Activated T-cell treated with anti-CD3 and anti-CD28 coated beads for 48 hours (primary cell): ENCODE measurements at places on chromosomes 6 and 20.

DNA sequence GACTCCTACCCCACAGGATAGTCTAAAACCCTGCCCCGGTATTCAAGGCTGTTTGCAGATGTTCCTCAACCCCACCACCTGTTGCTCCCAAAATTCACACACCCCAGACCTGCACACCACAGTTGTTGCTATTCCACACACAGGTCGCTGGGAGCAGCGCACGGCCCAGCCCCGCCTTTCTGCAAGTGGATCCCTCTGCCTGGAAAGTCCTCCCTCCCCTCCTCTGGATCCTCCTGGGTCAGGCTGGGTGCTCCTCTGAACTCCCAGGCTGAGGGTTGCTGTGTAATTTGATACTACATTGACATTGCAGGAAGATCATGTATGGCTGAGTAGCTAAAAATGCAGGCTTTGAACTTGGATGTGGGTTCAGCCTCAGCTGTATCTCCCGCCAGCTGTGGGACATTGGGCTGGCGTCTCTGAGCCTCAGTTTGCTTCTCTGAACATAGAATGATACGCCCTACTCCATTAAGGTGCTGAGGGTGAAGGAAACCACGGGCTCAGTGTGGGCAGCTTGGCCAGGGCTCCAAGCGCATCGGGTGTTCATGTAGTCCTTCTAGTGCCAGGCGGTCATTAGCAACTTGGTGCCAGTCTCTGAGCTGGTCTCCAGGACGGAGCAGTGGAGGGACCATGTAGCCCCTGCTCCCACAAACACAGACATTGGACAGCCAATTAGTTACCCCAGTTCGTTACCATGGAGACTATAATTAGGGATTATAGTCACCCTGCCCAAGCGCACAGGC is 13.9 kb upstream of the CCN5 start:
- DNase-seq, result no peak

- no peak for DNase-seq
Observed at GRCh38 chr6:146029573-146030184, 817 bp downstream of the GRM1 start.

DNA sequence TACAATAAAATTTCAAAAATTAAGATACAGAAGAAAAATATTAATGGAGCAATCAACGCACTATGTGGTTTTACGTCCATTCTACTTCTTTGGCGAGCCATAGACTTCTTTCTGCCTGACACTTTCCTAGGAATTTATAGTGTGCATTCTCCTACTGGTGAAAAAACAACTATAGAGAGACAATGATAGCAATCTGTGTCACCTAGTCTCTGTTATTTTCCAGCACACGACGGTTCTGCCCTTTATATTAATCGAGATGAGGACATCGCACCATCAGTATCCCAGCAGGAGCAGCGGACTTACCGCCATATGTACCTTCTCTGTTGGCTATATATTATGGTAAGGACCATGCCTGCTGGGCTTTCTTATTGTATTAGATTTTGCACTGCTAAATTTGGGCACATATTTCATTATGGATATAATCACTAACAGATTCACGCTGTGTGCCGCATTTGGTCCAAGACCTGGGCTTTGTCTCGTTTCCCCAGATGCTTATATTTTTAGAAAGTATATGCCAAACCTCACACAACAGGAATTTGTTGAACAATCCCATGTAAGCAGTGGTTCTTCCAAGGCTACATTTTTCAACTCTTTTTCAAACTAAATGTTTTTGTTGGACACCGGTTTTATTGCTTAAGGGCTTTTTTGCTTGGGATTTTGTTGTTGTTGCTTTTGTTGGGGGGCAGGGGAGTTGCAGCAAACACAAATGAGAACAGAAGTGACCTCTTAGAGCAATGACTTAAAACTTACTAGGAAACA is 166.4 kb downstream of the ADAT2 start:
- no peak for DNase-seq

DNA sequence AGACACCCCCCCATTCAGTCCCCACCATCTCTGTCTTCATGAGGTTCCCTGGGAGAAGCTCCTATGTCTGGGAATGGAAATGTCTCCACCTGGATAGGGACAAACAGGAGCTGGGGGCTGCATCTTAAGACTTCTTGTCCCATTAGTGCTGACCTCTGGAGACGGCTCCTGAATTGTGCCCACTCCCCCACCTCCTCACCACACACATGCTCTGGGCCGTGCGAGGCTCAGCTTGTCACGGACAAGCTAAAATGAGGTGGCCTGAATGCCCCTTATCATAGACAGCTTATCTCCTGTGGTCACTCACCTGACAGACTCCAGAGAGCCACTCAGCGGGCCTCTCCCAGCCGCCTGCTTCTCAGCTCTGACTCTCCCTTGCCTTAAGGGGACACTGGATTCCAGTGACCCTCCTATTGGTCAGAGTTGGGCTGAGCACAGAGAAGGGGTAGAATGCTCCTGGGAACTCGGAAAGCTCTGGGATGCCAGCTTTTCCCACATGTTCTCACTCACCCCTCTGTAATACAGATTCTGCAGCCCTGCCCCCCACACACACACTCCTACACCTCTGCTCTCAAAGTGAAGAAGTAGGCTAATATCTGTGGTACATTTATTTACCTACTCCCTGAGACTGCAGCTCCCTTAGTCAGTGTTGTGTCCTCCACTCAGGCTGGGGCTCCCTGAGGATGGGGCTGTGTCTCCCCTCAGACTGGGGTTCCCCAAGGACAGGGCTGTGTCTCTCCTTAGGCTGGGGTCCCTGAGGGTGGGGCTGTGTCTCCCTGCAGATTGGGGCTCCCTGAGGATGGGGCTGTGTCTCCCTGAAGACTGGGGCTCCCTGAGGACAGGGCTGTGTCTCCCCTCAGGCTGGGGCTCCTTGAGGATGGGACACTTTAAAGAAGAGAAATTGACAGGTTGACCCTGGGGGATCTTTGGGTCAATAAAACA is 167.5 kb downstream of the VEGFA start:
- DNase-seq, result no peak

GRCh38 chr6:103872233-103872632 is 987.5 kb downstream of the HACE1 start:
- DNase-seq, result no peak

DNA sequence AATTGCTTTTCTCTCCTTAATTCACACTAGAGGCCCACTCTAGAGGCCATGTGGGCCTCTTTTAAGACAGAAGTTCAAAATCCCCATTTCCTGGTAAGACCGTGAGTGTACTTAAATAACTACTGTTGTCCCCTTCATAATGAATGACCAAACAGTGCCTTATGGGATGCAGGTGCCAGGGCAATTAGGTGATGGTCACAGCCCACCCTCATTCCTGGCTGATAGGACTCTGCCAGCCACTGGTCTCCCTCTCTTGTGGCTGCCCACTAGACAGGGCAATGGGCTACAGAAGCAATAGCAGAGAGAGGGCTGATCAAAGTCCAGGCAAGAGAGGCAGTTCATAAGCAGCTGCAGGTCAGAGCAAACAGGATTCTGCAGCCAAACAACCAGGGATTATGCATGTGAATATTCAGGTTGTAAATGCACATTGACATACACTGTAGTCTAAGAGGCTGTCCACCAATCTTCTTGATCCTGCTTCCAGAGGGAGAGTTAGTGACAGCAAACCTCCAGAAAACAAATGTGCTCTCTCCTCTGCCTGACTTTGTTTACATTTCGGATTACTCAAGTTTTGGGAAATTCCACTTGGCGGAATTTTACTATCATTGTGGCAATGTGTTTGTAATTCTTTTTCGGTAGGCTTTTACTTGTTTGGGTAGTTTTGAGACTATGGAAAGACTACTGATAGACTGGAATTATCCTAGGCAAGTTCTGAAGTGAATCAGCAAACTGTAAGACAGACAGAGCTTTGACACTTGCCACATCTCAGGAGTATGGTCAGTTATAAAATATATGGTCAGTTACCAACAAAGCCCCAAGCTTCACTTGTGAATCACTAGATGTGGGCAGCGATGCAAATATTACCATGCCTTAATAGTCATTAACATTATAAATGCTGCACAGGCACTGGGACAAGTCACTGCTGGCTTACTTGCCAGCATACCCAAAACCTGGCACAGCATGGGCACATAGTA is 12.8 kb downstream of the PTPRK start:
- DNase-seq, result no peak

DNA sequence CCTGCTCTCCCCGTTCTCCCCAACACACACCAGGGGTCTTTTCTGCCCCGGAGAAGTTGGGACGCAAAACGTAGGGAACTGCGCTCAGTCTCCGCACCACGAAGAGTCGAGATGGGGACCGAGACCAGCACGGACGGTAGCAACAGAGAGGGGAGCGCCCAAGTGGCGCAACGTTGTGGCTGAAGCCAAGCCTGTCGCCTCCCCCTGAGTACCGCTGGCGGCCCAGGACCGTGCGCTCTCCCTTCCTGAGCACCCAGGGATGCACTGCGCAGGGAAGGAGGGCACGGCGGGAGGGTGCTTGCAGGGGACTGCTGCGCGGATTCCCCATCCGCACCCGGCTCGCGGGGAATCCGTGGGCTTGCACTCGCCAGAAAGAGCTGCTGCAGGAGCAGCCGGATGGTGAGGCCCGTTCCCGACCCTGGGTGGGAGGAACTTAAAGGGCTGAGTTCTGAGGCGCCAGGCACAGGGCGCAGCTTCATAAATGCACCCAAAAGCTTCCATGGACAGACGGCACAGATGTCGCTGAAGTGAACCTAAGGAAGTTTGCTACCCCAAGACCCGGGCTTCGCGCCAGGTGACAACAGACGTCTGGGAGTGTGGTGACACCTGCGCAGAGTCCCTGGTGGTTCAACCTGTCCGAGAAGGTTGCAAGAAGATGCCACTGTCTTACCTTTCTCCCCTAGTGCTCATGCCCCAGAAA is 178.7 kb downstream of the TBXT start:
- no peak for DNase-seq

DNA sequence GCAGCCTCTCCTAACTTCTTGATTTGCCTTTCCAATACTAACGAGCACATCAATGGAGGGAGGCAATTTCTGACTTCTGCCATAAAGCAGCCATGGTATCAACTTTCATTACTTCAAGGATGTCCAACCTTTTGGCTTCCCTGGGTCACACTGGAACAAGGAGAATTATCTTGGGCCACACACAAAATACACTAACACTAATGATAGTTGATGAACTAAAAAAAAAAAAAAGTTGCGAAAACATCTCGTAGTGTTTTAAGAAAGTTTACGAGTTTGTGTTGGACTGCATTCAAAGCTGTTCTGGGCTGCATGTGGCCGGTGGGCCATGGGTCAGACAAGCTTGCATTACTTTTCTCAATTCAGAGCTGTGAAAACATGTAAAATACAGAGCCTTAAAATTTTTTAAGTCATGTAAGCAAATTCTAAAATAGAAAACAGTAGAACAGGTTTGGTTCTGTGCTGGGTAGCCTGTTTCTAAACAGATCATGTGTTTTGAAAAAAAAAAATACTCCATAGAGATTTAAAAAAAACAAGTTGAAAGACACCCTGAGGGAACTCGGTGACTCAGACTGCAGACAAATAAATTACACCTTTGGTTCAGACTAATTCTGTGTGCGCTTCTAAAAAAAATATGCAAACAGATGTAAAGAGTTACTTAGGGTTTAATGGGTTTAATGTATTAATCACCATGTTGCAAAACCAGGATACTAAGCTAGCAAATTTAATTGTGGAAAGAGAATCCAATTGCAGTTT is 43.6 kb upstream of the SLC22A23 start:
- no peak for DNase-seq

GRCh38 chr20:50554694-50555579 is 44.8 kb downstream of the PTPN1 start:
- no peak for DNase-seq

- DNase-seq, result no peak
Observed at GRCh38 chr6:167020206-167020605, 21.0 kb downstream of the CEP43 start.

GRCh38 chr20:38800882-38801281 is 4.6 kb upstream of the PPP1R16B start:
- no peak for DNase-seq

DNA sequence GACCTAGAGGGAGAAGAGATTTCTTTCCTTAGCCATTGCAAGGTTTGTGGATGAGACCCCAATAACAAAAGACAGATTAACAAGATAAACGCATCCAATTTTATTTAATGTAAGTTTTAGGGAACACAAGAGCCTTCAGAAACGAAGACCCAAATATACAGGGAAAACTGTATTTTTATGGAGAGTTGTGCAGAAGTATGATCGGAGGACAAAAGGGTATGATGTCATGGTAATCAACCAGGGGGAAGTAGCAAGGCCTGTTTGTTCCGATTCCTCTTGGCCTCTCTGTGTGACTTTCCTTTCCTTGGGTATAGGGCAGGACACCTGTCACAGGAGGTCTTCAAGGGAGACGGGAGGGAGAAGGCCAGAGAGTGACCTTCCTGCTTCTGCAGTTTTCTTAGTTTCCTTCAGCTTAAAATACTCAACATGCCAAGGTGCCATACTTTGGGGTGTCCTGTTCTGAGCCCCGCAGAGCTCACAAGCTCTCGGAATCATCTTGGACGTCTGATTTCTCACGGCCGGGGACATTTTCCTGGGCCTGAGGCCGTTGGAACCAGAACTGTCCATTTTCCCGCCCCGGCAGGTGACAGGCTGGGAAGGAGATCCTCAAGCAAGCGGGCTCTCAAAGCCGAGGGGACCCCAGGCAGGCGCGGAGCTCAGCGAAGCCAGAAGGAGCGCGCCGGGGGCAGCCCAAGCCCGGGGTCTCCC is 21.7 kb downstream of the TMC2 start:
- no peak for DNase-seq

GRCh38 chr6:142744836-142745235 is 200.1 kb downstream of the HIVEP2 start:
- DNase-seq, result no peak

DNA sequence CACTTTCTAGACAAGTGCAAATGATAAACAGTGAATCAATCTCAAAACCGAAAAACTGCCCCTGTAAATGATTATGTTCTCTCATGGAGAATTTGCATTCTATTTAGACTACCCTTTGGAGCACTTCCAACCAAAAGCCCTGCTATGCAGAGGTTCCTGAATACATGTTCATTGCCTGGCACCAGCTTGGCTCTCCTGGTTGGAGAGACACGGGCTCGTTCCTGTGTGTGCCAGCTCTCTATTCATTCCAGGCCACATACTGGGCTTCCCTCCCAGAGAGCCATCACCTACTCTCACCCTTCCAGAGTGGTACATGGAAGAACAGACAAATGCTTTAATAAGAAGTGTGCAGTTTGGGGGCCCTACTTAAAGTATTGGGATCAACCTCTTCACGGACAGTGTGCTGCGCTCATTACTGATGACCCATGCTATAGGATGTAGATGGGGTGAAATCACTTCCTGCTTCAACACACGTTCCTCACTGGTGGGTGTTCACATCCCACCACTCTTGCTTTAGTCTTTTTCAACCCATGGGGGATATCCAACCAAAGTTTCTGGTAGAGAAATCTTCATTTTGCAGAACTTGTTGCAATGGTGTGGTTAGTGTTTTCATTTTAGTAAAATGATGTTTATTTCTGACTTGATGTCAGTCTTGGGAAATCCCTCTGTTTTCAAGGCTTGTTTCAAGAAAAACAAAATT is 38.5 kb upstream of the NAA20 start:
- no peak for DNase-seq
